Lower leg skin (tissue), 4 donors: ENCODE measurements at places on chromosomes 6 and 20. TPM values are rescaled to one million over a fixed set of nuclear protein-coding genes. Genes with fewer than 3 reads are reported as not detected.
A peak's percentile ranks its signal among the peaks of the same experiment; 100 is the strongest.

GRCh38 chr6:56406276-56407269 is 159.2 kb upstream of the COL21A1 start:
- no peak for DNase-seq

GRCh38 chr6:137717074-137718073 is 149.7 kb upstream of the TNFAIP3 start:
- no peak for DNase-seq

- no peak for DNase-seq
Observed at GRCh38 chr20:8990770-8991169, 78.1 kb upstream of the PLCB4 start.

DNA sequence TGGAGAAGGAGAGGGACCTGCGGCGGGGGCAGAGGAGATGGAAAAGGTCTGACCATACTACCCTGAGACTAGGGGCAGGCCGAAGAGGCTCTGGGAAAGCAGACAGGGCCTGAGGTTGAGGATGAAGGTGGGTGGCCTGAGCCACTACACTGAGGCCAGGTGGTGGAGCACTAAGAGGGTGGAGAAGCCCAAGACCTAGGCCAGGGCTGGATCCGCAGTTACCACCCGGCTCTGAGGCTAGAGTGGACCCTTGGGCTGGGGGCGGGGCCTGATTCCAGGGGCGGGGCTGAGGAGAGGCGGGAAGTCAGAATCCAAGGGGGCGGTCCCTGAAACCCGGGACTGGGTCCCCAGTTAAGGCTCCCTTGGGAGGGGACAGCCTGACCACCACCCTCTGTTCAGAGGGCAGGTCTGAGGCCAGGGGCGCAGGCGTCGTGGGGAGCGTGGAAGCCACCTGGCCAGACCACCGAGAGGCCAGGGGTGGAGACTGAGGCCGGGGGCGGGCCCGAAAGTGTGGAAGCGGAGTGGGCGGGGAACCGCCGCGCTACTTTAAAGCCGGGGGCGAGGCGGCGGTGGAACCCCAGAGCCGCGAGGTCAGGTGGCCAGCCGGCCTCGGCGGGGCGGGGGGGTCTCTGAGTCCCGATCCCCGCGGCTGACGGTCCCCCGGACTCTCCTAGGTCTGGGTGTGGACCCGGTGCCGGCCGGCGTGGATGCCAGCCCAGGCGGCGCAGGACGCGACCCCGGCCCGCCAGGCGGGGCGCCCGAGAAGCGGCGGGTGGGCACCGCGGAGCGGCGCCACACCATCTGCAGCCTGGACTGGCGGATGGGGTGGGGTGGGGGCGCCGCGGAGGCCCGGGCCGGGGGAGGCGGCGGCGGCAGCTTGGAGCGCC is 8.3 kb downstream of the CCM2L start:
- peak; percentile 28 for DNase-seq

GRCh38 chr20:23868321-23868720 is 11.2 kb downstream of the CST5 start:
- no peak for DNase-seq

DNA sequence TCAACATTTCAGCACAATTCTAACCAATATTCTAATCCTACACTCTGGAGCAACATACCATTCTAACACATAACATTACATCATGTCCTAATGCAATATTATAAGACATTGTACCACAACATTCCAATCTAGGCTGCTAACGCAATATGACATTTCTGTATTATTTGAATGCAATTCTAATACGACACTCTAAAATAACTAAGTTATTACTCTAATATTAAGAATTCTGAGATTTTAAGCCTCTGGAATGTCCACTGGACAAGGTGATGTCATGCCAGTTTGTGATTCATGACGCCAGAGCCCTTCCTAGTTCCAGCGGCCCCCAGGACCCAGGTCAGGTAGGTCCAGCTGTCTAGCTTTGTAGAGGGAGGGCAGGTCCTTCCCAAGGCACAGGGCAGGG is 69.7 kb upstream of the SIRPA start:
- no peak for DNase-seq

DNA sequence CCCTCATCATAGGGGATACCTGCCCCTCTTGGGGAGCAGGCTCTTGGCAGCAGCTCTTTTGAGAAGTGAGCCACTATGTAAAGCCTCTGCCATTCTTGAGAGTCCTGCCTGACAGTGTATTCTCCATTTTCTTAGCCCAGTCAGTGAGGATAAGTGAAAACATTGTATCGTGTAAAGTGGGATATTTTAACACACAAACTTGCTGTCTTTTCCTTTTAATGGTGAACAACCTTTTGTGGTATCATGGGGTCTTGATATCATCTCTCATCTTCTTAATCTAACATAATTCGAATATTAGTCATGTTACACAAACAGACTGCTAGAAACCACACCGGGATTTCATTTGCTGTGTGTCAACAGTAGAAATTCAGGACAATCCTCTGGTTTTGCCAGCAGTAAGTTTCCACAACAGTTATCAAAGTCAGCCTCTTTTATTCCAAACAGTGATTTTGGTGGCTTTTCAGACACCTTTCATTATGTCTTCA is 136.2 kb downstream of the HIVEP1 start:
- DNase-seq: no peak

DNA sequence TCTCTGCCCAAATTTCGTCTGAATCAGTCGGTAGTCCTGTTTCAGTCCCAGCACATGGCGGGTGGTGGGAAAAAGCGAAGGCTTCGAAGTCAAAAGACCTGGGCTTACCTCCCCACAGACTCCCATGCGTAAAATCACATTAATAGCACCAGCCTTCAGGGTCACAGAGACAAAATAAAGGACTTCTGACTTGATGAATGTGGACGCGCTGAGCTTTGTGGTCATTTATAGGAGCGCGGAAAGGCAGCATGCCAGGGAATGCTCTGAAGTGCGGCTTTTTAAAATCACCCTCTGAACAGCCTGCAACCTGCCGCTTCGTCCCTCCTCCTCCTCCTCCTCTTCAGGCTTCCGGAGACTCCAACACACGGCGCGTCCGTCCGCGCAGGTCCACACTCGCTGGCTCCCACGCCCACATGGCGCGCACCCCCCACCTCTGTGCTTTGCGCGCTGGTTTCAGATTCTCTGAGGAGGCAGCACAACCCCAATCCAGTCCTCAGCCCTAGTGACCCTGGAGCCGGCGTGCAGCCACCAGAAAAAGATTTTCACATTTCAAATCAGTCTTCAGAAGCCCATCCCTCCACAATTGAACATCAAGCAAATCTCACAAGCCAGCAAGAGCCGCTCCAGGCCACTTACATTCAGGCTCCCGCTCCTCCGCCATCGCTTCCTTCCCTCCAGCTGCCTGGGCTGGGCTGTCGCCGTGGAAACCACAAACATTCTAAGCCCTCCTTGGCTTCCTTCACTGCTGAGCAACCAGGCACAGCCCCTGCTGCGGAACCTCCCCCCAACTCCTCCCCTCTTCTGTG is at the start of gene C6orf118:
Gene C6orf118, minus strand, starts transcription at position 680 of the 806 bp plus-strand sequence. Its CDS starts 19 bp downstream, at position 661.
- DNase-seq: no peak

GRCh38 chr20:57779401-57780003 is 69.7 kb upstream of the PMEPA1 start:
- DNase-seq: no peak

- DNase-seq: no peak
Observed at GRCh38 chr6:147227770-147228320, 23.6 kb downstream of the STXBP5 start.

- no peak for DNase-seq
Observed at GRCh38 chr6:81683912-81684311, 68.6 kb downstream of the TENT5A start.

DNA sequence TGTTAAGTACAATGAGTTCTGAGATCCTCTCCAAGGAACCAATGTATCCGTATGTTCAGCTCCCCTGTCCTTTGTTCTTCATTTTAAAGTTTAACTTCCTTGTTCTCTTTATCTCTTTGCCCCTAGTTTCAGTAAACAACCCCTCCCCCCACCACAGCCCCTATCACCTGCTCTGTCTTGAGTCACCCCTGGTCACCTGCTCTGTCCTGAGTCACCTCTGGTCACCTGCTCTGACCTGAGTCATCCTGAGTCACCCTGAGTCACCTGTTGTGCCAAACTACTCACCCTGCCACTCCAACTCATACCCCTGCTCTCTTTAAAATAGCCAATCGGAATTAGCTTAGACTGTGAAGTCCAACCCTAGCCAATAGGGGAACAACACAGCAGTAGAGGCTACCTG is 288.7 kb upstream of the CDYL start:
- DNase-seq: no peak

DNA sequence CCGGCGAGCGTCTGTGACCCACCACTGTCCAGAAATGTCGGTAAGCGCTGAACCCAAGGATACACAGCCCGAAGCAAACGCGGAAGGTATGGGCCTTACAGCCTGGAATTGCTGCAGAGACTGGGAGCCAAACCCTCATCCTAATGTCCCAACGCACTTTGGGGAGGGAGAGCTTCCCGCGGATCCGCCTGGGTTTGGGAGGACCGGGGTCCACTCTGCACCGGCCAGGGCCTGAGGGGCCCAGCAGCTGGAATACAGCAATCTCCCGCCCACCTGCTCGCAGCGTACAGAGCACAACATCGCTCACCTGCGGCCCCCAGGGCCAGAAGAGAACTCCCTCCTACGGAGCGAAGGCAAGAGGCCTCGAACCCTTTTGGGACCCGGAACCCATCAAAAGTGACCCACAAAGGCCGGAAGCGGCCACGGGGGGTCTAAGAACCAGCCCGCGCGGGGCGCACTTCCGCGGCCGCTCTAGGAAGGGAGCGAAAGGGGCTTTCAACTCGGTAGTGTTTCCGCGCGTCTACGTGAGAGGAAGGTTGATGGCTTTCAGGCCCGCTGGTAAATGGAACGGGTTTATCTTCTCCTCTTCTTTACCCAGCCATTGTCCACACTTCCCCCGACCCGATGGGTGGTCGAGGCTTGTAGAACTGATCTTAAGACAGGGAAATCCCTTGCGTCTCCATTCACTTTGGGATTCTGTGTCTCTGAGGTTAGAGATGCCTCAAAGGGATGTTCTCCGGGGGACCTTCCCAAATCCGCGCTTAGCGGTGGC is at the start of gene ZSCAN12:
Gene ZSCAN12, minus strand, starts transcription at position 398 of the 772 bp plus-strand sequence. CDS start 1,342 bp downstream, outside the sequence.
- DNase-seq: peak; percentile 95

DNA sequence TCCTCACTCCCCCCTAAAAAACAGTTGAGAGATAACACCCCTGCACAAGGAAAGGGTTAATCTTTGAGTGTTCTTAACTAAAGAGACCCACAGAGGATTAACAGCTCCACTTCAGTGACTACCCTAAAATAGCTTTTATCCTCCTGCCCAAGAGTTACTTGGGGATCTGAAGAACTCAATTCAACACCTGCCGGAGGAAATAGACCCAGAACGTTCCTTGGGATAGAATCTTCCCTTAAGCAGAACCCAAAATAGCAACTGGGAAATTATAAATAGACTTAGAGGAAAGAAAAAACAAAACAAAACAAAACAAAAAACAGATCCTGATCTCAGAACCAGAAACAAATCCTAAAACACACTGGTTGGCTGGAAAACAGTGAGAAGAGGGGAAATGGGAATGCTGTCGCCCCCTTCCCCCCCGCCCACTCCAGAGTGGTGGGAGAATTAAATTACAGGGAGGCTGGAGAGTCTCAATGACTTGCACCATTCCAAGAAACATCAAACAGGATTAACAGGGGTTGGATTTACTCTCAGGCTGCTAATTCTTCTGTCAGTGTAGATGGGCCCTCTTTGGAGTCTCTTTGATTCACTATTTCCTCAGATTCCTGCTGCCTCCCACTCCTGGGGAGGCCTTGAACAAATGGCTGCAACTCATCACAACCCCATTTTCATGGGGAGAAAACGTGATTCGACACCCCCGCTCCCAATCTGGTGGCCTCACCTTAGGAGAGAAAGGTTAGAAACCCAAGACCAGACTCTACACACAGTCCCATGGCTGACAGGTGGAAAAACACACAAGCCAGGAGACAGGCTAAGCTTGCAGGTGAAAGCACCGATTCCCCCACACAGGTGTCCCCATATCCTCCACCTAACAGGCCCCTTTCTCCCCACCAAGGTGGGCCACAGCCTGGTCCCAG is 1.4 kb downstream of the PLAGL2 start:
- no peak for DNase-seq

GRCh38 chr6:129136751-129137150 is 253.8 kb downstream of the LAMA2 start:
- no peak for DNase-seq

- no peak for DNase-seq
Observed at GRCh38 chr6:37535759-37536490, 36.2 kb upstream of the CCDC167 start.

DNA sequence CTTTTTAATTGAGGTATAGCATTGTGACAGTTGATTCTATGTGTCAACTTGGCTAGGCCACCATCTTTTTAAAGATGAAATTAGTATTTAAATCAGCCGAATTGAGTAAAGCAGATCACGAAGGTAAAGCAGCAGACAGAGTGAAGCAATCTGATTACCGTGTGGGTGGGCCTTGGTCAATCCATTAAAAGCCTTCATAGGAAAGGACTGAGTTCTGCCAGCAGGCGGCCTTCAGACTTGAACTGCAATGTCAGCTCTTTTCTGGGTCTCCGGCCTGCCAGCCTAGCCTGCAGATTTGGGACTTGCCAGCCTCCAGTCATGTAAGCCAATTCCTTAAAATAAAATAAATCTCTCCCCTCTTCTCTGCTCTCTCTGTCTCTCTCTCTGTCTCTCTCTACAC is 22.4 kb upstream of the TGM2 start:
- DNase-seq: no peak

GRCh38 chr6:12582421-12583110 is 134.0 kb upstream of the PHACTR1 start:
- DNase-seq: no peak

FILIP1 gene
- 0.72 TPM for total RNA-seq

CST1 gene
- not detected for total RNA-seq

TBXT gene
- not detected for total RNA-seq

IBTK gene
- total RNA-seq: 12.9 TPM

CFAP61 gene
- total RNA-seq: 1.4 TPM

PACRG gene
- total RNA-seq: not detected

NXT1 gene
- 38.1 TPM for total RNA-seq

TXLNB gene
- not detected for total RNA-seq

OLIG3 gene
- not detected for total RNA-seq

PGC gene
- total RNA-seq: not detected

CFB gene
- 1.6 TPM for total RNA-seq

RIMS1 gene
- 7.5 TPM for total RNA-seq
